ENCODE measurements at places on chromosomes 4 and X.

DNA sequence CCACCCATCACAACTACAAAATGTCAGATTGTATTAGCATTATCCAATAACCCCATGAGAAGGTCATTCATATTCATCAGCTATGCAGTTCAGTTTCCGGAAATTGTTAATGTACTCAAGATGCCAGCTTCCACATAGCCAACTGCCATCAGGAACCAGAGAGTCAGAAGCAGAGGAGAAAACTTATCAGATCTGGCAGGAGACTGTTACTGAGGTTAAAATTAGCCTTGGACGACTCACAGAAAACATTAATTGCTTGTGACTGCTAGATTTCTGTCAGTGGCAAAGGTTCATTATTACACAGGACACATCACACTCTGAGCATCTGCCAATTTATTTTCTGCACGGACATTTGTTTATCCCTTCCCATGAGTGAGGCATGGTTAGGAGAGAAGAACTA is 352.8 kb downstream of the DHRSX start:
- no peak for DNase-seq

GRCh38 chr4:147052361-147052760 is 106.7 kb upstream of the TTC29 start:
- DNase-seq, result no peak

- no peak for DNase-seq
These were observed 22.5 kb upstream of the ARHGAP6 start for GRCh38 chrX:11688201-11688600.

- DNase-seq, result no peak
These were observed 591.9 kb downstream of the TECRL start for GRCh38 chr4:63817196-63817865.

GRCh38 chrX:18348047-18348446 is 6.4 kb downstream of the SCML2 start:
- peak; percentile 62 for DNase-seq

- DNase-seq, result no peak
These were observed 283.4 kb downstream of the EPHA5 start for GRCh38 chr4:65386927-65387326.

DNA sequence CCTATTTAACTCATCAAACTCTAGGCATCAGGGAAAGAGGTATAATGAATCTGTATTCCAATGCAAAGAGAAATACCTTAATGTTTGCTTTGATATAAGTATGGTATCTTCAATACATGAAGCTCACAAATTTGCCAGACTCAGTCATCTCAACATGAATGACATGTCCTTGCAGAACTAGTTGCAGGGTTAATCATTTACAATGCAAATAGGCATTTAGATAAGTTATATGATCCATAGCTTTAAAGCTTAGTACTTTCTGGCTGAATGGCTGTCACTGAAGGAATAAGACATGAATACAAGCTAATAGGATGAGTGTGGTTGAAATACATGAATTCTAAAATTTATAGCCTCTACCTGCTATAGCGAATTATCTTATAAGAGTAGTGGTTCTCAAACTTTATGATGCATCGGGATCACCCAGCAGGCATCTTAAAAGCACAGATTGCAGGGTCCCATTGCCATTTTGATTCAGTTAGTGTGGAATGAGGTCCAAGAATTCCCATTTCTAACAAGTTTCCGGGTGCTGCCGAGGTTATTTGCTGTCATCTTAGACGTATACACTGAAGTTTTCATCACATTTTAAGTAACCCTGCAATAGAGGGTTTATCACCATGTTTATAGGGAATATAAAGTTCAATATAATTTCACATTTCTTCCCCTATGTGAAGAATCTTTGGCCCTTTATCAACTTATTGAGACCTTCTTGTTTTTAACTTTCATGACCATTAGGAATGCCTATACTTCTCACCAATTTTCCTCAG is 439.2 kb downstream of the ARHGAP24 start:
- no peak for DNase-seq

DNA sequence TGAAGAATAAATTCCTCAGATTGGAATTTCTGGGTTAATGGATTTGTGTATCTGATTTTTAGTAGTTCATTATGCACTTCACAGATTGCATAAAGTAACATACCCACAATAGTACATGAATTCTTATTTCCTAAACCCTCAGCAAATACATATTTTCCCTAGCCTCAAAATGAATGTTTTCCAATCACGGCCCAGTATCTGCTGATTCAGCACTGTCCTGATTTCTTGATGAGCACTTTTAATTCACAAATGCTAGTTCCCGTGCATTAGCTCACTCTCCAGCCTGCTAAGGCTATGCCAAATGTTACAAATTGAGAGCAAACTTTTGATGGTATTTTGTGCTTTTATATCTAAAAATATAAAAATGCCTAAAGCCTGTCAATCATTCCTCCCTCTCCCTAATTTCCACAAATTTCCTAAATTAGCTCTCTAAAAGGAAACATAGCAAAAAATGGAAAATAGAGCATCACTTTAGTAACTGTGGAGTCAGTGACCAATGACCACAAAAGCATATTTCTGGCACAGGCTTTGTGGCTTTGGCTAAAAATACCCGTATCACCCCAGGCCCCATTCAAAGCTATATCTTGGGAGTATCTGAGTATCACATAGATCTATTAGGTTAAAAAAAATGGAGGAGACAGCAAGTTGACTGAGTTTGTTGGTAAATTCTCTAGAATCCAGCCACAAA is 75.5 kb downstream of the NAF1 start:
- DNase-seq, result no peak

GRCh38 chr4:61619528-61619927 is 419.4 kb downstream of the ADGRL3 start:
- no peak for DNase-seq

- DNase-seq, result no peak
These were observed 2032.8 kb downstream of the PCDH7 start for GRCh38 chr4:32752962-32753361.

- DNase-seq, result no peak
These were observed 31.4 kb upstream of the VMA21 start for GRCh38 chrX:151365579-151365978.
